Stimulated activated CD8-positive, alpha-beta memory T cell treated with anti-CD3 and anti-CD28 coated beads, Interleukin-2, amount 100 ng/mL, for 1 hour (primary cell): ENCODE measurements at places on chromosomes 5 and 9.

DNA sequence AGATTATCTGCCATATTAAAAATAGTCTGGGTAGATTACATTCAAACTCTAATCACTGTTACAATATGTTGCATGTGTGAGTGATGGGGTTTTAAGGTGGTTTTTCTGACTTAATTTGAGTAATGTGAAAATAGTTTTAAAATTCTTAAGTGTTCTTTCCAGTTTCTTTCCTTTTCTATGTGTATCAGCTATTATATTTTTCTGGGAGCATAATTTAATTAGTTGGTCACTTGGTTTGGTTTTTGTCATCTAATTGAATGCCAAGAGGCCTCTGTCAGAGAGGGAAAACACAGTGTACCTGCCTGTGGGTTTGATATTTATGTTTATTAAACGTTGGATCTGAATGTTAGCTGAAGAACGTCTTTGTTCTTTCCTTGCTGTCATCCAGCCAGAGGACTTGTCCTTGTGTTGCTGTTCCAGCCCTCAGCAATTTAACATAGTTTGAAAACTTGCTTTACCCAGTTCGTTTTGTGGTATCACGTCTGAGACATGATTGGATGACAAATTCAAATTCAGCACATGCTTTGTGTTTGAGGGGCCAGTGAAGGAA lies 19.5 kb downstream of the OTULIN start:
- DNase-seq = no peak

GRCh38 chr9:107847978-107848964 lies 358.7 kb upstream of the KLF4 start:
- no peak for DNase-seq

DNA sequence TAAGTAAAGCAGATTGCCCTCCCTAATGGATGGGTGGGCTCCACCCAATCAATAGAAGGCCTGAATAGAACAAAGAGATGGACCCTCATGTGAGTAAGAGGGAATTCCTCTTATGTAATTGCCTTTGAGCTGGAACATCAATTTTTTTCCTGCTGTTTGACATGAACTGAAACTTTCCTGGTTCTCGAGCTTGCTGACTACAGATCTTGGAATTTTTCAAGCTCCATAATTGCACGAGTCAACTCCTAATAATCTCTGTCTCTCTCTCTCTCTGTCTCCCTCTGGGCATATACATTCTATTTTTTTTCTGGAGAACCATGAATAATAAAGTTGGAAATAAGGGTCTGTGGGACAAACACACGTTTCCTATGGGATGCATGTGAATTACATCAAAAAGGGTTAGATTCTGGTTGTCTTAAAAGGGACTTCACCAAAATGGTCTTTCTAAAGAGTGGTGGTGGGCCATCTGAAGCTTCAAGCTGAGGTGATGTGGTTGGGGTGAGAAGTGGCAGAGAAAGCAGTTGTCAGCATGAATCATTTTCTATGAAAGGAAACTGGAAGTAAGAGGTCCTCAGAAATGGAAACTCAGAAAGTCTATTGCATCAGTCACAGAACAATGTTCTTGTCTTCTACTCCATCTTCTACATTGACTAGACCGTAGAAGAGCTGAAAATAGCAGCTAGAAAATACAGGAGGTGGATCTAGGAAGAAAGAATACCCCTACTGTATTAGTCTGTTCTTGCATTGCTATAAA lies 47.0 kb upstream of the HOMER1 start:
- DNase-seq = no peak

DNA sequence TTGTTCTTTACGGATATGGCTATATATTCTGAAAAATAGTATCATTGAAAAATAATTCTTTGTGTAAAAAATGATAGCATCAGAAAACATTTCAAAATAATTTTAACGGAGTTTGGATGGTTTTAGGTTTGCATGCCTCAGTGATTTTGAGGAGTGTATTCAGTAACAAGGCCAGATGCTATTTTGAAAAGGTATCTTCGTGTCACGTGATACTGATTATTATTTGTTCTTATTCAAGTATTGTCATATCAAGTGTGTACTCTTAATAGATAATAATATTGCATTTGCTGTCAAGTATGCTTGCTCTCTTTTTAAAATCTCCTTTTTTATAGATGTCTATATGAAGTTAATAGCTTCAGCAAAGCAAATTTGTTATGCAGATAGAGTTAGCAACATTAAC lies 313.1 kb upstream of the PTPRD start:
- DNase-seq = no peak

GRCh38 chr9:115212832-115213231 lies 94.9 kb upstream of the TNC start:
- no peak for DNase-seq

DNA sequence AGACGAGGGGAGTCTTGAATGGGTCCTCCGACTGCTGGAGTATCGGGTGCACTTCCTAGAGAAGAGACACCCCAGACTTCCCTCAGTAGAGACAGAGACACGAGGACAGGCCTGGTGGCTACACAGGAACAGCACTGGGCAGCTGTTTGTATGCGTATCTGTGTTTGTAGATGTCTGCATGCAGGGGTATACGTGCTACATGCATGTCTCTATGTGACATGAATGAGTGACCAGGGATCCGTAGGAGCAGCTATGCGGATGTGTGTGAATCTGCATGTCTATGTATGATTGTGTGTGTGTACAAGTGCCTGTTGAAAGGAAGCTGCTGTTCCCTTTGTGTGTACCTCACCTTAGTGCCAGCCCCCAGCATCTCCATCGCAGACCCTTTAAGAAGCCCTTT lies 31.2 kb downstream of the CNTFR start:
- DNase-seq = no peak

DNA sequence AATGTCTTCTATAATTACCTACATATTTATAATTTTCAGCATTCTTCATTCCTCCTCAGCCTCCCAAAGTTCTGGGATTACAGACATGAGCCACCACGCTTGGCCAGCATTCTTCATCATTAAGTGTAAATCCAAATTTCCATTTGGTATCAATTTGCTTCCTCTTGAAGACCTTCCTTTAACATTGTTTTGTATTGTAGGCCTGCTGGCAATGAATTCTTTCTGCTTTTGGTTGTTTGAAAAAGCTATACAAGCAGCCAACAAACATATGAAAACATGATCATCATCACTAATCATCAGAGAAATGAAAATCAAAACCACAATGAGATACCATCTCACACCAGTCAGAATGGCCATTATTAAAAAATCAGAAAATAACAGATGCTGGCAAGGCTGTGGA lies 56.4 kb downstream of the GCNT4 start:
- no peak for DNase-seq

DNA sequence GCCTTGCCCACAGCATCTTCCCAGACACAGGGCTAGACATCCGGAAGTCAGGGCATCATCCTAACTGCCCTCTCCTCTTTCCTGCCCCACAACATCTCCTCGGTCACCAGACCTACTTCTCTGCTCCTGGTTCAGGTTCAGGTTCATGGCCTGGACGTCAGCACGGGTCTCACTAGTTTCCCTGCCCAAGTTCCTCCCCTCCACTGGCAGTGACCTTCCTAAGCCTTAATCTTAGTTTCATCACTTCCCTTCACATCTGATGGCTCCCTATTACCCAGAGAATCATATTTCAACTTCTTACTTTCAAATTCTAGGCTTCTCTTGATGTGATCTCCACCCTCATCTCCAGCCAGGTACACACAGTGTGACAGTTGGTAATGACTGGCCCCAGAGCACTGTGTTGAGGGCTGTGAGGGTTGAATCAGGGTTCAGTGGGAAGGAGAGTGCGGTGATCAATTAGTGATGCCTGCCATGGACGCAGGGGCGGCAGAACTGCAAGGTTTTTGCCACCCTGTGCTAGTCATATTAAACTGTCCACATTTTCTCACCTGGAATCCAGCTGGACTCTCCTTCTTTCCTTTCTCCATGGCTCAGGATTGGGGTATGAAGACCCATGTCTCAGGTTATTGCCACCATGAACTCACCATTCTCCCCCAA lies 34.3 kb upstream of the CRB2 start:
- DNase-seq = no peak

DNA sequence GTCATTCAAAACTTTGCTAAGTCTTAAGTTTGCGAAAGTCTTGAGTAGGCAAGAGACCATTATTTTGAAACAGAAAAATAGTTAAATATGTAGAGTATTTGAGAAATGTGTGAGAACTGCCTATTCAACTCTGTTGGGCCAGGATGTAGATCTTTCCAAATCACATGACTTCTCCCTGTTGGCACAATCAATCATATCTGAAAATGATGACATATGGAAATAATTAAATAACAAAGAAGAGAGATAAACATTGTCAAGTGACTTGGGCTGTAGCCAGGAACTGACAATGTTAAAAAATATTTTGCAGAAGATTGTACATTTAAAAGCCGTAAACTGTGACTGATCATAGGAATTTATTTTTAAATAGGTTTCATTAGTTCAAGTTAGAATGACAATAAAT lies 104.6 kb upstream of the IL6ST start:
- no peak for DNase-seq

GRCh38 chr9:114202849-114203248 lies 47.5 kb downstream of the COL27A1 start:
- DNase-seq = no peak

DNA sequence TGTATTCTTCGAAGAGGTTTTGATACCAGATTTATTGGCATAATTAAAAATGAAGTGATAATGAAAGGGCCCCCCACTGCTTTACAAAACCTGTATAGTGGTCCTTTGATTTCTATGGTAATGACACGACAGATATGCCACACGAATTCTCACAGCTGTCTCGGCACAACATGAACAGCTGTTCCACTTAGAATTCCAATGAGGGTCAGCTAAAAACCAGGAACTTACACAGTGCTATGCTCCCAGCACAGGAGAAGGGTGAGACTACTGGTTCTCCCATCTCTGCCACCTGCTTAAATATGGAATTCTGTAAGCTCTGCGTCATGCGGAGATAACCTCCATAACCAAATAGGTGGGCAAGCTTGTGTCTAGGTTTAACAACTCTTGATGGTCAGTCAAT lies 183.0 kb upstream of the EFNA5 start:
- no peak for DNase-seq

GRCh38 chr5:114335391-114335790 lies 26.5 kb upstream of the KCNN2 start:
- no peak for DNase-seq

GRCh38 chr5:121151534-121151933 lies 687.4 kb downstream of the PRR16 start:
- DNase-seq = no peak

DNA sequence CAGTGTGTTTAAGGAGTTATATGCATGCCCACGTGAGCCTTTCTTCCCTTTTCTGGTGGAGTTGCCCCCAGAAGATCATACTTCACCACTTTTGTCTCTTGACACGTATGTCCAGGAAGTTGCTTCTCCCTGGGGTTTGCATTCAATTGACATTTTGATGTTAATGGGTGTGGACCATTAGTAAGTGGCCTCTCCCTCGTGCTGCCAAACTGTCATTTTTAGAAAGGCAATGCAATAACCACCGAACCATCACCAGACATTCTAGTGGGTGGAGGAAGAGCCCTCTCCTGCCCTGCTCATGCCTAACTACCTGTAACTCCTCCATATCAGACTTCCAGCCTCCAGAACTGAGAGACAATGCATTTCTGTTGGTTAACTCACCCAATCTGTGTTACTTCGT lies 290.8 kb downstream of the ATPSCKMT start:
- DNase-seq = no peak

DNA sequence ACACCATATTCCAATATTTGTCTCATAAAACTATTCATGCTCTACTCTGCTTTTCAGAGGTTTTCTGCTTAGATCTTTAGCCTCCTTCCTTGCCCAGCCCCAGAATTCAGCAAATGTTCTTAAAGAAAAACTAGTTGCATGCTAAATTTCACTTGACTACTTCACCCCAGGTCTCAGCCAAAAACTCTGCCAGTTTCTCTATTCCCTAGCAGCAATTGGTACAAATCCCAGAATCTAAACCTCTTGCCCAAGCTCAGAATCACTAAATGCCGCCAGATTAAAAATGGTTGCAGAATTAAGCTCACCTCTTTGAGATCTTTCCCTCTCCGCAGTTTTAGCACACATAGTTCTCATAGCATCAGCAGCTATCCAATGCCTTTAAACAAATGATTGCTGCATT lies 331.2 kb upstream of the SMARCA2 start:
- no peak for DNase-seq

DNA sequence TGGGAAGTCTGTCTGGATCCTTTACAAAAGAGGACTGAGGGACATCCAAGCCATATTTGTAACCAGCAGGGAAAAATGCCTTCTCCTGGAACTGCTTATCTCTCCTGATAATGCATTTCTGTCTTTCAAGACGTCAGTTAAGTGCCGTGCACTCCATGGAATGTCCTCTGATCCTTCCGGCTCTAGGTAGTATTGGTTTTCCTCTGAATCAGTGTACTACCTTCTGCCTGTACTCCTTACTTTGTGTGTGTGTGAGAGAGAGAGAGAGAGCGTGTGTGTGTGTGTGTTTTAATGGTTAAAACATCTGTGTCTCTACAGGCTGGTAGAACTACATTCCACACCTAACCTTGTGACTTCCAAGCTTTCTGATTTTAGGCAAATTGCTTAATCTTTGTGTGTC lies 89.9 kb downstream of the PIP5K1B start:
- DNase-seq = no peak
